ENCODE measurements at places on chromosomes 1 and 21. TPM values are rescaled to one million over a fixed set of nuclear protein-coding genes. Genes with fewer than 3 reads are reported as not detected.

Gene CYP4A22
- not detected for total RNA-seq

Gene SLC5A9
- total RNA-seq = not detected

Gene PDC
- not detected for total RNA-seq

Gene BEST4
- 0.13 TPM for total RNA-seq

Gene MAP3K21
- 6.9 TPM for total RNA-seq

Gene OR14K1
- not detected for total RNA-seq

Gene PIK3R3
- total RNA-seq = 4.0 TPM

Gene KRTAP21-2
- not detected for total RNA-seq

Gene TTLL10
- total RNA-seq = not detected

Gene SLC45A3
- 0.77 TPM for total RNA-seq

Gene PCP4L1
- total RNA-seq = 0.26 TPM

Gene OR2L5
- not detected for total RNA-seq
